ENCODE measurements at places on chromosomes 2 and 18.
A peak's percentile ranks its signal among the peaks of the same experiment; 100 is the strongest.

- no peak for DNase-seq
Observed at GRCh38 chr2:124975648-124976047, 950.6 kb downstream of the CNTNAP5 start.

GRCh38 chr2:186503827-186504606 lies 18.0 kb downstream of the ZC3H15 start:
- DNase-seq = no peak

DNA sequence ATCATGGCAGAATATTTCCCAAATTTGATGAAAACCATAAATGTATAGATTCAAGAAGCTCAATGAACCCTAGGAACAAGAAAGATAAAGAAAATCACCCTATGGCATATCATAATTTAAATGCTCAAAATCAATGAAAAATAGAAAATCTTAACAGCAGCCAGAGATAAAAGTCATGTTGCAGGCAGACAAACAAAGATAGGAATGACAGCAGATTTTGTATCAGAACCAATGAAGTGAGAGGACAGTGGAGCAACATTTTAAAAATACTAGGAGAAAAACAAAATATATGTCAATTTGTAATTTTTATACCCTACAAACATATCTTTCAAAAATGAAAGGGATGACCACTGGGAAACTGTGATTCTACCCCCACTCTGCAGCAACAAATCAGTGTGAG lies 203.3 kb downstream of the PIEZO2 start:
- no peak for DNase-seq

GRCh38 chr2:189024901-189025618 lies 50.9 kb downstream of the COL3A1 start:
- DNase-seq = no peak

DNA sequence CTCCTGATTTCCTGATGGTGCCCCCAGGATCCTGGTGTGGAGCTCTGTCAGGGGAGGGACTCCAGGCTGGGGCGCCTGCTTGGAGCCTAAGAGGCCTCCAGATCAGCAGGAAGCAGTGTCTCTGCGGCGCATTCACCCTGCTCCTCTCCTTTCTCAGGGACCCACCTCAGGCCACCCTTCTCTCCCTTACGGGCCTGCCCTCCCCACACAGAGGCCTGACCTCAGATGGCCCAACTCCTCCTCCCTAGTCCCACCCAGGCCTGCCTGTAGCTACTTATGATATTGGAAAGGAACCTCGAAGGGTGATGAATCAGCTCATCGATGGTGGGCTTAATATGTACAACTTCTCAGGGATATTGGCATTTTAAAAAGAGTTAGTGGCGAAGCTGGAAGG lies 10.6 kb downstream of the TMEM37 start:
- no peak for DNase-seq

DNA sequence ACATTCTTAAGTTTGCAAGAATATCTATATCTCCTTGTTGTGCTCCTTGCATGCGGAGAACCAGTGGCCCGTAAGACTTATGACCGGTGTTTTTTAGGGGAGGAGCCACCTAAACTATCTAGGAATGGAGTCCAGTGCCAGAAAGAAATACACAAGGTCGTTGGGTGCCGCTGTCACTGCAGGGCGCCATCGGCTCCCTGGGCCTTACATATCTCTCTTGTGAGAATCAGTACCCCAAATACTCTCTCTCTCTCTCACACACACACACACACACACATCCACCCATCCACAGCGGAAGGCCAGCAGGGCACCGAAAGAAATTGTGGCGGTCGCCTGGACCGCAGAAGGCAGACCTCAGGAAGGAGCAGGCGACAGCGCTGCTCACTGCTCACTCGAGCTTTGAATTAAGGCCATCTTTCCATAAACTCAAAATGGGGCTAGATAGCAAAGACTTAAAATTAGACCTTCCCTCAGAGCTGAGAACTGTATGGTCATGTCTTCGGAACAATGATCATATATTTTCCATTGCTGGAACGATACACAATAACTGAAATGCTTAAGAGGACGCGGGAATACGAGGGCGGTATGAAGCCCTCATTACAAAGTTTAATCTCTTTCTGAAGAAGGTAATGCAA lies 10.4 kb downstream of the NR4A2 start:
- DNase-seq = no peak

GRCh38 chr2:19801367-19802080 lies 100.3 kb downstream of the TTC32 start:
- DNase-seq = no peak

- DNase-seq = no peak
Observed at GRCh38 chr18:38751898-38752297, 1186.3 kb upstream of the CELF4 start.

DNA sequence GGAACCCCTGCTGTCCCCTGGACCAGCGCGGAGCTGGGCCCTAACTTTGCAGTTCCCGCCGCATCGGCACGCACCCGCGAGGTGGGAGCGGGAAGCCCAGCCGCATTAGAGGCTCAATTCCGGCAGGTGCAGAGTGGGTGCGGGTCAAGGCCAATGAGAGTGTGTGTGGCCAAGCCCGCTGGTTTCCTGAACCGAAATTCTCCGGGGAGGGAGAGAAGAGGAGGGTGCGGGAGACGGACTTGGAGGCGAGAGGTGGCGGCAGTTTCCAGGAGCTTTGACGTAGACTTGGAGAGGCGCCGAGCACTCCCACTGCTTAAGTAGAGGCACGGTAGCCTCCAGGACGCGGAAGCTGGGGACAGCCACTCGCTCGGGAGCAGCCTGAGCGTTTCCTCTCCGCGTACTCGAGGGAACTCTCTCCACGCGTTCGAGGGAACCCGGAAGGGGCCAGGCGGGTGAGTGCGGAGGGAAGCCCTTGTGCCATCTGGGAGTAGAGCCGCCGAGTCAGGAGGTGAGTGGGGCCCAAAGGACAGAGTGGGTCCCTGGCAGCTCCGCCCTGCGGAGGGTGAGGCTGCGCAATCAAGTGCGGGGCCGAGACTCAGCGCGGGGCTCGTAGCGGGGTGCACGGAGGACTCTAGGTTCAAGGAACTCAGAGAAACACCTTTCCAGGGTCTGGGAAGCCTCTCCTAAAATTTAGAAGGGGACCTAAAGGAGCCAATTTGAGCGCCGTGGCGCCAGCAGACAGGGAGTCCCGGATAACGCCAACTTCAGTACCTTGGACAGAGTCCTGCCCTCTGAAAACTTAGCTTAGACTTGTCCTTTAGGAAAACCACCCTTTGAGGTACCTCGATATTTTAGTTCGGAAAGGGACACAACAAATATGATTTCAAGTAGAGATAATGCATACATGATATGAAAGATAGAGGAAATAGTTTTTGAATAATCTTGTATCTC lies at the start of gene FAM237A:
Gene FAM237A, plus strand, starts transcription at position 413 of the 951 bp plus-strand sequence. CDS start 1,750 bp downstream, outside the sequence.
- no peak for DNase-seq

DNA sequence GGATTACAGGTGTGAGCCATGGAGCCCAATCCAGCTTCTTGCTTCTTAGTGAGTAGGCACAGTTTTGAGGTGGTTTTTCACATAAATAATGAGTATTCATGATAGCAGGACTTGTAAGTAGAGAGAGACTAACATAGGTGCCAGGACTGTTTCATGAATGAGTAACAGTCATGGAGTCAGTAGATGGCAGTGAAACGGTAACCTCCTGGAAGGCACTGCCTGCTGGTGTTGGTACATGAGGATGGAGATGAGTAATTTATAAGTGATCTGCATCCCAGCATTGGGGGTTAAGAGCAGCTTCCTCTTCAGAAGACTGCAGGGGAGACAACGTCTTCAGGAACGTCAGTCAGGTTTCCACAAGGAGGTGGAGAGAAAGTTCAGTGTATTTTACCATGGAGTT lies 143.8 kb downstream of the HAUS1 start:
- no peak for DNase-seq

DNA sequence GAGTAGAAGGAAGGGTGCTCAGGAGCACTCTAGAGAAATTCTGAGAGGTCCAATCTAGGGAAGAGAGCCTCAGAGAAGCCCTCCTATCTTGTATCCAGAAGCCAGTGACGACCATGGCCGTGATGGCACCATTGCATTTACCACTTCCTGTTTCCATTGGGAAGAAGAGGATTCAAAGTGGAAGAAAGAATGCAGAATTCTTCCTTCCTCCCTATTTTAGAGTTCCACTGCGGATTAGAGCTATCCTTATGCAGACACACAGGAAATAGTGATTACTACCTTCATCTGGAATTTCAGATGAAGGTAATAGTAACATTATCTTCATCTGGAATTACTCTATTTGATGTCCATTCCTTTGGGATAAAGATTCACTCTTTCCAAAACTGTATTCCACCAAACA lies 45.6 kb upstream of the PCBP1 start:
- no peak for DNase-seq

DNA sequence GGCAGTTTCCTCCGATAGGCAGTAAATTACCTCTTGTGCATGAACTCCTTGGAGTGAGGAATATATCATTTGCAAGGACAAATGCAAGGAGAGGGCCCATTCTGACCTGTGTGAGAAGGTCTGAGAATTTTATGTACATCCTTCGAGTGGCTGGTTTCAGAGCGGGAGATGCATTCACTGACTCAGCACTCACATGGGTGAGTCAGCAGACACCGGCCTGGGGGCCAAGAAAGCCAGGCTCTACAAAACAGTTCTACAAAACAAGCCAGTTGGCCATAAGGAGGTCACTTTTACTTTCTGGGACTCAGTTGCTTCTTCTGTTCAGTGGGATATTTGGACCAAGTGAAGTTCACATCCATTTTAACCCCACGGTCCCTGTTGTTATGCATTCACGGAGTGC lies 35.3 kb downstream of the CYP26B1 start:
- DNase-seq = no peak

GRCh38 chr2:86124683-86125082 lies 18.6 kb downstream of the PTCD3 start:
- no peak for DNase-seq

DNA sequence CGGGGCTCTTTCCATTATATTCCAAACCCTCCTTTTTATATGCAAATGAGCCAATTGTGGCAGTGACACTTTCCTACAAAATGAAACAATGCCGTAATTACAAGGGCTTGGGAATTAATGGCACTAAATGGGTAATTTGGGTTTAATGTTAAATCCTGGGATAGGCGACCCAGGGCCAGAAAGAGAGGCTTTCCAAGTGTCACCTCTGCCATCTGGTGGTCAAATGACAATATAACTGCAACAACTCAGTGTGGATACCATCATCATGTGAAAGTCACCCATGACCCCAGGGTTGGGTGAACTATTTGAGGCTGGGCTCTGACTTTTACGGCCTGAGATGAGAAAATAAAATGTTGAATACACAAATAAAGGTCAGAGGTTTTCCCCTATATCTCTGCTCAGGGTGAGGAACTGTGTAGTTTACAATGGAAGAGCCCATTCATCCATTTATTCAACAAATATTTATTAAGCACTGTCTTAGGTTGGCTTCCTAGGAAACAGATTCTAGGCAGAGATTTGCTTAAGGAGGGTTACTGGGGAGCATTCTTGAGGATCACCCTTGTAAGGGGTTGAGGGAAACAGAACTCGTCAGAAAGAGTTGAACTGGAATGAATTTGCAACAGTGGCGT lies 13.6 kb upstream of the THADA start:
- no peak for DNase-seq

GRCh38 chr2:46385786-46386577 lies 88.8 kb downstream of the EPAS1 start:
- no peak for DNase-seq

GRCh38 chr2:149858901-149859634 lies 271.5 kb upstream of the MMADHC start:
- no peak for DNase-seq

DNA sequence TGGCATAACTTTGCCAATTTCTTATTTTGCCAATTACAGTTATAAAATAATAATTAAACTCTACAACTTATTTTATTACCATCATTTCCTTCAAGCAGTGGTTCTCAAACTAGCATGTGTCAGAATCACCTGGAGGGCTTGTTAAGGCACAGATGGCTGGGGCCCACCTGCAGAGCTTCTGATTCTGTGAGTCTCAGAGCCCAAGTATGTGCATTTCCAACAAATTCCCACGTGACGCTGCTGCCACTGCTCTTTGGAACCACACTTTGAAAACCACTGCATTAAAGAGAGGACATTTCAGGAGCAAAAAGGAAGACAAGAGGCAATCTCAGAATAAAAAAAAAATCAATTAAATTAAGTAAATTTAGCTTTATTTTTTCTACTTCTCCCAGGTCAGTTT lies 94.0 kb upstream of the HNRNPA3 start:
- DNase-seq = no peak

GRCh38 chr2:187684174-187684573 lies 129.9 kb upstream of the TFPI start:
- no peak for DNase-seq

GRCh38 chr2:41782306-41783158 lies 265.3 kb upstream of the PKDCC start:
- DNase-seq = no peak

DNA sequence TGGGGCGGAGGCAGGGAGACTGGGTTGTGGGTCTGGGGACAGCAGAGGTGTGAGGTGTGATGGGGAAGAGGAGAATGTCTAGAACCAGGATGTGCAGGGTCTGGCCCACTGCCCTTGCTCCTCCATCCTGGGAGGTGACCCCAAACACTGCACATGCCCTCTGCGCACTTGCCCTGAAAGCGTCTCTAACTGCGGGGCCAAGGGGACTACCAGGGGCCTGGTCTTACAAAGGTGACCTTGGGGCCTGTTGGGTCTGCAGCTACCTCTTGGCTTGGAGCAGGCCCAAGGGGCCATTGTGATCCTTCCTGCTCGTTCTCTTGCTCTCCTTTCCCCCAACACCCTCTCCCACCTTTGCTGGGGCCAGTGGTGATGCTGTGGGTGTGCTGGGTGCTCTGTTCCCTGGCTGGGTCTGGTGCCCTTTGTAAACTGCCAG lies 48.0 kb upstream of the FAHD2A start:
- DNase-seq = no peak

DNA sequence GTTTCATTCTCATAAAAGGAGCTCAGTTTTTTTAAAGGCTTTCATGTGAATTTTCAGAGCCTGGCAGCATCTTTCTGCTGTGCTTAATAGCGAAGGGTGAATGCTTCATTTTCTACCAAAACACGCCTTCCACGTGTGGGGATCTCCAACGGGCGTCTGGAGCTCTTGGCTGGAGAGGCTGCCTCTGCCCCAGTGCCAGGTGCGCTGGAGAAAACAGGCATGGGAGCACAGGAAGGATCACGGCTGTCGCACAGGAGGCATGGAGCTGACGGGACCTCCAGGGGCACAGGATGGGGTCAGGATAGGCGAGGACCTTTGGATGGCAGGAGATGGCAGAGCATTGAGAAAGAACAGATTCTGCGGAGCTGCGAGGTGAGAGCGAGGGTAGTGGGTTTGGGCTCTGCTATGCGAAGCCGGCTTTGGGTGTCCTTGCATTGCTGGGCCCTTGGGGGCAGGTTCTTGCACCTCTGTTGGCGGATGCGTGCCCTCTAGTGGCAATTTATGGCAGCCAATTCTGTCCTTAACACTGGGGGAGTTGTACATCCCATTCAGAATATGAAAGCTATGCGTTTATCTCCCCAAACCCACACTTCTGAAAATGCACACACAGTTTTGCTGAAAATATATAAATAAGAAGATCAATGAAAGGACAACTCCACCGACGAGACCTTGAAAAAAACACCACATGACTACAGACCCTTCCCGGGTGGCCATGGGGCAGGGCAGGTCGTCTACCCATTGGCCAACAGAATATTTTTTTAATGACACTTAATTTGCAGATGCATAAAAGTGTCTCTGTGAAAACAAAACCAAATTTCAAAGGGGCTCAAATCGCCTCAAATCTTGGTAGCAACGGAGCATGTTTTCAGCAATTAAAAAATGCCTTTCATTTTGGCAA lies 90.4 kb upstream of the SLC35G4 start:
- DNase-seq = no peak

GRCh38 chr2:237889016-237889415 lies 29.6 kb downstream of the RAMP1 start:
- peak; percentile 22 for DNase-seq

GRCh38 chr2:151171186-151171585 lies 90.5 kb downstream of the RBM43 start:
- no peak for DNase-seq

Measured in spleen (tissue), 13 donors.